Fibroblast of villous mesenchyme (primary cell): ENCODE measurements at places on chromosomes 13 and 19. TPM values are rescaled to one million over a fixed set of nuclear protein-coding genes. Genes with fewer than 3 reads are reported as not detected.

The ZNF320 gene
- total RNA-seq: 6.4 and 18.6 TPM in 2 replicates

GRCh38 chr13:107554460-107554859, 660.9 kb downstream of the LIG4 start:
- DNase-seq: no peak

DNA sequence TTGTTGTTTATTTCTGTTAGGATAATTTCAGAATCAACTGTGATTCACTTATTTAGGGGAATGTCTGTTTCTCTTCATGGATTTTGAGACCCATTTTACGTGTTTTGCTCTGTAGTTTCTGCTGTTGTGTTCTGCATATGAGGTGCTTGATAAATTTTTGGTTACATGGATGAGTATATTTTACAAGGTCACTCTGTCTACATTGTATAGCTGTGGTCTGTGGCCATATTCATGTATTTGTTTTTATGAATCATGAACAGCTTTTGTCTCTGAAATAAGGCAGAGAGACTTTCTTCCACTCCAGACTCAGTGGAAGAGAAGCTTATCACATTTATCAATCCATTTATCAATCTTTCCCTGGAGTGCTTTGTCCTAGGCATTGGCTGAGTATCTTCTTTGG, 56.6 kb downstream of the PDS5B start:
- DNase-seq: no peak

The RCBTB2 gene
- total RNA-seq: 4.2 and 11.2 TPM in 2 replicates

DNA sequence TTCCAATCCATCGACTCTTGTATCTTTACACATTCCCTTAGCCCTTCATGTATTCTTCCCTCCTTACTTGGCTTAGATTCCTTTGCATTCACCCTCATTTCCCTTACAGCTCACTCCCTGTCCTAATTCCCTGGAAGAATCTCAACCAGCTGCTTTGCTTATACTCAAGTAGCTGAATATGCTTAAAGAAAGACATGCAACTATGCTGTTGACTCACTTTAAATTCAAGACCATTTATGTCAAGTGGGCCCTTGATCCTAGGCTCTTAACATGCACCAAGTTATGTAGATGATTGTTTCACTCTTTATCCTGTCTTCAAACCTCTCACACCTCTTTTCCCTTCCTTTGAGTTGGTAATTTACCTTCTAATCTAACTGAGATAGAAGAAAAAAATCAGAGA, 7.4 kb downstream of the CCDC122 start:
- no peak for DNase-seq

GRCh38 chr19:30784850-30785457, 412.8 kb downstream of the ZNF536 start:
- peak; percentile 19 for DNase-seq

DNA sequence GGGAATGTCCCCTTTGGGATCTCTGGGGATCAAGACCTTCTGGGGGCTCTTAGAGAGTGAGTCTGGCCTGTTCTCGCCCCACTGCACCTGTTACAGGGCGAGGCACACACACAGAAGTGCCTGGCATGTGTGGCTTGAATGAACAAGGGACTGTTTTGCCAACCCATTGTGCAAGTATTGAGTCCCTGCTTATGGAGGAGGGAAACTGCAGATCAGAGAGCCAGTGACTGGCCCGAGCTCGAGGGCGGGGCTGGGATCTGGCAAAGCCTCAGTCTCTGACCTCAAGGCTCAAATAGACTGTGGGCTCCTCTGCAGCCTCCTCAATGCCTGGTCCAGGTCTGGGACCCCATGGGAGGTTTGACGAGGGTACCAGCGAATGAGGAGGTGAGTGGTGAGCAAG, 5.5 kb downstream of the RAVER1 start:
- DNase-seq: no peak

GRCh38 chr13:32407854-32408253, 20.1 kb downstream of the N4BP2L1 start:
- DNase-seq: no peak

- DNase-seq: peak; percentile 87
Observed at GRCh38 chr13:110387451-110388107, 80.5 kb downstream of the COL4A2 start.

DNA sequence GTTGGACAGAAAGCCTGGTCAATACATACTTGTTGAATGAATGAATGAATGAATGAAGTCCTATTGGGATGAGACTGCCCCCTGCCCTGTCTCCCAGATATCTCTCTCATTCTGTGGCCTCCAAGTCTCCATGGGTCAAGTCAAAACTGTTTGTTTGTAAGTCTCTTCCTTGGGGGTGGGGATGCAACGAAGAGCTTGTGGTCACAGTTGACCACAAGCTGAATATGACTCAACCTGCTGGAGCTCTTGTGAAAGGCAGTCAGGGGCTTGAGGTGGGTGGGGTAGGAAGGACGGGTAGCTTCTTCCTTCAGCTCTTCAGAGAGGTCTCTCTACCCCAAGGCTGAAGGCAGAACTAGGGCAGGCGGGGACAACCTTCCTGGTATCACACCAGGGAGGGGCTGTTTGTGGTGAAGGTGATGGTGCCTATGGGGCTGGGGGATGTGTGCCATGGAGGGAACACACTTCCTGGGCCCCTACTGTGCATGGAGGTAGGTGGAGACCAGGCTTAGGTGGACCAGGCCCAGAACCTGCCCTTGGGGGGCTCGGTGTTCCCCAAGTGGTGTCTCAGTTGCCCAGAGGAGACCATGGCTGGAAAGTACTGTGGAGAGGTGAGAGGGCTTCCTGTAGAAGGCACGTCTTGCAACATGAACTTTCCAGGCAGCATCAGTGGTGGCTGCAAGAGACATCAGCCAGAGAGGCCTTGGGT, 8.0 kb downstream of the MYO1F start:
- DNase-seq: peak; percentile 96

The GJB2 gene
- not detected in 2 replicates for total RNA-seq
